Fibroblast of villous mesenchyme (primary cell): ENCODE measurements at places on chromosomes 2 and 18. TPM values are rescaled to one million over a fixed set of nuclear protein-coding genes. Genes with fewer than 3 reads are reported as not detected.
A peak's percentile ranks its signal among the peaks of the same experiment; 100 is the strongest.

GRCh38 chr2:47023332-47023731 lies 107.7 kb upstream of the MCFD2 start:
- no peak for DNase-seq

CFC1 gene
- total RNA-seq, result not detected in 2 replicates

DNA sequence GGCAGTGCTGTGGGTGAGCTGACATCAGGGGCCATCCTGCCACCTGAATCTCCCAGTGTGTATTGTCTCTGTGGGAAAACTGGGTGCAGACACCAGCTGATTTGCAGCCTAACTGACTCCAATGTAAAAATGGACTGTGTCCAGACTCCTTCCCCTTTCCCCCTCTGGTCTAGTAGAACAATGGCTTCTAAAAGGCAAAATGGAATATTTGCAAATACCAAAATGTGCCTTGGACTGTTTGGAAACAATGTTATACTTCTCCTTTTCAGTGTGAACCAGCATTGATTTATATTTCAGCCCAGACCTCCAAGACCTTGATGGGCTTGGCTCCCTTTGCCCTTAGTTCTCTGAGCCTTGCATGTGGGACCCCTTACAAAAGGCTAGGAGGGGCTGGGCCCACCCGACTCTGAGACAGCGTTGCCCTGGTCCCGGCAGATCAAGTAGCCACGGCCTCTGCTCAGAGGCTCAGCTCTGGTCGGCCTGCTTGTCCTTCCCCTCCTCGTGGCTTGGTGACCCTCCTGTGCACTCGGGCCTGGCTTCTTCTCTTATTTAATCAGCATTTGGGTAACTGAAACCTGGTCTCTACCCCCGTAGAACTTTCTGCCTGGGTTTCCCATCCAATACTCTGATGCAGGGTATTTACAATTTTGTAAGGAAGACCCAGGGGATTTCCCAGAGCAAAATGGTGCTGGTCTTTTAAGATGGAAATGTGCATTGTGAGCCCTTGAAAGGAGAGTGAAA lies 18.0 kb upstream of the ACKR3 start:
- no peak for DNase-seq

SNORC gene
- total RNA-seq, result 0.86 and 0.97 TPM in 2 replicates

IL36A gene
- not detected in 2 replicates for total RNA-seq

PDE11A gene
- under 0.01 TPM in 2 replicates for total RNA-seq

RAB17 gene
- 0.43 and 0.64 TPM in 2 replicates for total RNA-seq

MAB21L4 gene
- total RNA-seq, result not detected in 2 replicates

- no peak for DNase-seq
Measured at GRCh38 chr2:22377268-22377667, 1007.7 kb upstream of the KLHL29 start.

DNA sequence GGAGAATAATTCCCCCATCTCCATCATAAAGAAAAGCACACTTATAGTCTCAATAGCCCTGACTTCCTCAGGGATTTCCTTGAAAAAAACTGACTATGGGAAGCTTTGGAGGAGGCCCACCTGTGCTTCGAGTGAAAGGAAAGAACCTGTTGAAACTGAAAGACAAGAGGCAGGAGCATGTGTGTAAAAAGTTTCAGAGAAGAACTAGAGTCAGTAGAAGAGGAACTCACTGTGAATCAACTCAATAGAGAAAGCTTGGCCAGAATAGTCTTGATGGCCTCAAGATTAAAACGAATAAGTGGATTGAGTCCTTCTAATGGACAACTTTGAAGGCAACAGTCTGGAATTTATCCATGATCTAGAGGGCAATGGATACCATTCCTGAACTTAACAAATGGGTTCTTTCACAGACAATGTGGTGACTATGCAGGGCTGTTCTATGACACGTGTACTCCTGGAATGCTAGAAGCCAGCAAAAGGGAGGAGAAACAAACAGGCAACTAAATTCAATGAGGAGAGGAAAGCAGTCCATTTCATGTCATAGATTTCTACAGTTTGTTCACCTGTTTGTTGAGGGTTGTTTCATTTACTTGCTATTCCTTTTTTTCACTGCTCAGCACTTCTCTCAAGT lies 442.3 kb downstream of the GRB14 start:
- DNase-seq, result no peak

GREB1L gene
- 8.7 and 25.0 TPM in 2 replicates for total RNA-seq

DNA sequence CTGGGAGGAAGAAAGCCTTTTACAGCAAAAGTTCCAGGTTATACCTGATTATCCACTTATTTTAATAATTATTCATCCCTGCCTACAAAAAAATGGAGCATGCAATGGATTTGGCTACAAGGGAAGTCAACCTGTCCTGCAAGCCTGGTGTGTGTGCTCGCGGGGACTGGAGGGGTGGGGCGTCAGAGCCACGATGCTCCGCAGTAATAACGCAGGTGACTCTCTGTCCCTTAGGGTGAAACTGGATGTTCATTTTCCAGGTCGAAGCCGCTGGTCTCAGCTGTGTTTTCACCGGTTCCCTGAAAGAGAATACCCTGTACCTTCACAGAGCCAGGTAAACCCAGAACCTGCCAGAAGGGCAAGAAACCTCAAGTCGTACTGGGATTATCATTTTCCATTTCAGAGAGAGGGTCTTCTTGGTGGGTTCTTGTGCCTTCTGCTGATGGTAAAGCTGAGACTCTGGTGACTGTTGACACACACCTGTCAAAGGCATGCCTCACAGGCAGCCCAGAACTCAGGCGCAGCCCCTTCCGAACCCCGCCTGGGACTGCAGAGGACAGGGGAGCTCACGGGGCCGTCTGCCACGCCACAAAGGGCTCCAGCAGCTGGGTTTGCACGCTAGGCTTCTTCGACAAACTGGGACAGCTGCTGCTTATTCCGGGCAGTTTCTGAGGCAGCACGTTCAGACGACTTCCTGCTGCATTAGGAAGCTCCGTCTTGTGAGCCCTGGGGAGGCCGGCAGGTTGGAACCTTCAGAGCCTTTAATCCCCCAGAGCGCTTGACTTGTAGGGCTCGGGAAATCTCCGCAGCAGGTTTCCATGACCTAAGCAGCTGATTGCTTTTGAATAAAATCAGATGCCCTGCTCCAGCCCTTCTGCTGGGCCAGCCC lies 58.6 kb downstream of the KCNG2 start:
- DNase-seq, result peak; percentile 67

GRCh38 chr2:115568643-115569042 lies 1126.2 kb downstream of the DPP10 start:
- no peak for DNase-seq

RFX8 gene
- 0.97 and 1.7 TPM in 2 replicates for total RNA-seq

DNA sequence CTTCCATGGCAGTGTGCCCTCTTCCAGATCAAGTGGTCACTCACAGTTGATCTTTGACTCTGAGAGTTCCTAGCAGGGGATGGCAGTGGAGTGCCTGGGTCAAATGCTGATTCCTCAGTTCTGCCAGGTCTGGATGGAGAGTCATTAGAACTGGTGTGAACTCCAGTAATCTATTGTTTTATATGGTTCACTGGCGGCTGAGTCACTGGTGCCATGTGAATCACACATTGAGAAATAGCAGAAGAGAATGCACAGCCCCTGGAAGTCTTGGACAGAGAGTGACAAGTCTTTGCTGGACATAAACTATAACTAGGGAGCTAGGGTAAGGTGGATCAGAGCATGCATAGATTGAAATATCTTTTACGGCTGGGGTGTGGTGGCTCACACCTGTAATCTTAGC lies 86.9 kb downstream of the EIF2AK3 start:
- DNase-seq, result peak; percentile 26

GRCh38 chr2:152415231-152415642 lies 80.3 kb downstream of the FMNL2 start:
- DNase-seq, result peak; percentile 28

DNA sequence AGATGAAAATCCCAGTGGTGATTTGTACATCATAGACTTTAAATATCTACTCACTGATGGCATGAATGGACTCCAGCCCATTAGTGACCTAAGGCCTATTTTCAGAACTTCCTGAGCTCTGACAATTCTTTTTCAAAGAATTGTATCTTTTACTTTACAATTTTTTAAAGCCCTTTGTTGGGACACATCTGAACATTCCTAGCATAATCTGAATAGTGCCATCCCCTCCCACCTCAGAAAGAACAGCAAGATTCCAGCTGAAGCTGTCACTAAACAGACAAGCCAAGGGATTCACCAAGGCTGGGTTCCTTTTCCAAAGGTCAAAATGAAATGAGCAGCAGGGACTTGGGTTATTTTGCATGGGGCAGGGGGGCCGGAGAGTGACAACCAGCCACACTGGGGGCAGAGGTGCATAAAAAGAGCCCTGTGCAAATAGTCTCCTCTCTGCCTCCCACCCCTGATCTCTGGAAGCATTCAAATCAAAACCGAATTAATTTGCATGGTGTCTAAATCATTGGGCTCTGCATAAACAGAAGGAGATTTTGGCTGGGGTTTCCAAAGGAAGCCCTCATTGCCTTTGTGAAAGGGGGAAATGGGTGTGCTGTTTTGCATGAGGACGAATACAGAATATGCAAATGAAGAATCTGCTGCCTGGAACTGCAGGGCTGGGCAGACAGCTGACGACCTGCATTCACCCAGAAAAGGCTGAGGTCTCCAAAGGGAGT lies 17.2 kb downstream of the EPHA4 start:
- DNase-seq, result no peak

DNA sequence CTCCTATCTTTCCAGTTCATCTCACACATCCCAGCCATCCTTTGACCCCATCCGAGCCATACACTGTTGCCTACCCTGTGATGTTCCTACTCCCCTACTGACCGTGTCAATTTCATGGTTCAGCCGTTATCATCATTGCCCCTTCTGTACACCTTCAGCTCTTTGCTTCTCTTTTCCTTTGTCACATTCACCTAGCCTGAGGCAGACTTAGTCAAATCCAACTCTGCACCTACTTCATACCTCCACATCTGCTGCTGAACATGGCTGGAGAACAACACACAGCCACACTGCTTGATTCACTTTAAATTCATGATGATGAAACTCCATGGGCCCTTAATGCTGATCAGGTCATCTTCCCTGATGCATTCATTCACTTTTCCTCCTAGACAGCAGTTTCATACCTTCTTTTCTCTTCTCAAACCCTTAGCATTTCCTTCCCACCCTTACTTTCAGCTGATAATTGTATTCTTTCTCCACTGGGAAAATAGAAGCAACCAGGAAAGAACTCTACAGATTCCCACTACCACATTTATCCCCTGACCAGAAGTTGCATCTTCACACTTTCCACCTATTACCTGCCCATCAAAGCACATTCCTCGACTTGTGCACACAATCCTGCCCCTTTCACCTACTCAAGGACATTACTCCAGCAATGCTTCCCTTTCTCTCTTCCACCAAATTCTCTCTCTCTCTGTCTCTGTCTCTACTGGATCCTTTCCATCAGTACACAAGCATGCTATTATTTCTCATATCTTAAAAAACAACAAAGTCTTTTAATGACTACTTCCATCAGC lies 59.6 kb downstream of the PKDCC start:
- no peak for DNase-seq

NEU2 gene
- not detected in 2 replicates for total RNA-seq
